ENCODE measurements at places on chromosomes 1 and 21.

DNA sequence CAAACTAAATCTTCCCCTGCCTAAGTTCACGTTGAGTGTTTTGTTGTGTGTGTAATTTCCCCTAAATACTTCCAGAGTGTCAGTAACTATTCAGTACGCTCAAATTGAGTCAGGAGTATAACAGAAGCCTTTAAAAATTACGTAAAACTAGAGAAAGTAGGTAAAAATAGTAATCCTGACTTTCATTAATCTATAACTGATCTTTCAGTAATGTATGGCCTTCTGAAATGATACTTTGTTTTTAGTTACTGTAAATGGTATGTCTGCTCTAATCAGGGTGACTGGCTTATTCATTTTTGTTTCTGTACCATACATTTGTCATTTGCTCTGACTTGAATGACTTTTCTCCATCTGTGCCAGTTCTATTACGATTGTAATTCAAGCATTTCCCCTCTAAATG lies 29.4 kb downstream of the MIER1 start:
- no peak for DNase-seq

DNA sequence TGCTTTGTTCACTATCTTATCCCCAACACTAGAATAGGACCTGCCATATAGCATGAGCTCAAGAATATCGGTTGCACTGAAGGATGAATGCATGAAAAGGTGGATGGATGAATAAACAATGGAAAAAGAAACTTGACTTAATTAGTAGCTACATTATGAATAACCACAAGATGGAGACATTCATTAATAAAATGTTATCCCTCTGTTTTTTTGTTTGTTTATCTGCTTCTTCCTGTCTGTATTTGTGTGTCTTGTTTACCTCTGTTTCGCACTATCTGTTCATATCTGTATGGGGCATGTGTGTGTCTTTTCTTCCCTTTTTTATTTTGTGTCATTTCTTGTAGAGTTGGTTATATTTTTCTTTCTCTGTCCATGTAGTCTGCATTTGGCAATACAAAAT lies 1.1 kb upstream of the OR14I1 start:
- DNase-seq = no peak

GRCh38 chr1:150150133-150151021 lies 661 bp downstream of the PLEKHO1 start:
- no peak for DNase-seq

DNA sequence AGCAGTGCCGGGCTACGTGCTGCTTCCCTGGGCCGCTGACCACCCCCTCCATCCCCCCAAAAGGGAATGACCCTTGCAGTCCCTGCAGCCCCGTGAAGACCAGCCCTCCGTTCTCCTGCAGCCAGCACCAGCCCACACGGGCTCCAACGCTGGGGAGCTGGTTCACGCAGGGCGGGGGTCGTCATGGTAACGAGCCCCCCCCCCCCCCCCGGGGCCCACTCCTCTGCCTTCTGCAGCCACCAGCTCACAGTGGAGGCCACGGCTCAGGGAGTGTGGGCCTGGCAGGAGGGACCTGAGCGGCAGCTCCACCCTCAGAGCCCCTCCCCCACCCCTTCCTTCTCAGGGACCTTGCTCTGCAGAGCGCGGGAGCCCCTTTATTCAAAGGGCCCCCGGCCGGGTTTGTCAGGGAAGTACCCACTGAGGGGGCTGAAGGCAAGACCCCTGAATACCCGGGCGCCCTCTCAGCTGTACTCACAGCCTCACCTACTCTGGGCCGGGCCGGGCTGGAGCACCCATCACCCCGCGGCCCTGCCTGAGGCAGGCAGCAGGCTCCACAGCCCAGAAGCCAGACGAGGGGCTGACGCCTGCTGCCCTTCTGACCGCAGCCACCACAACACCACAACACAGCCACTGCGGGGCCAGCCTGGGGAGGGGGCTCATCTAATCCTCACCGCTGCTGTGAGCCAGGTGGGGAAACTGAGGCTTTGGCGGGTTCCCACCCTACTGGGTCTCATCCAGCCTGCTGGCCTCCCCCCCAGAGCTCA lies 12.6 kb downstream of the MEGF6 start:
- no peak for DNase-seq

DNA sequence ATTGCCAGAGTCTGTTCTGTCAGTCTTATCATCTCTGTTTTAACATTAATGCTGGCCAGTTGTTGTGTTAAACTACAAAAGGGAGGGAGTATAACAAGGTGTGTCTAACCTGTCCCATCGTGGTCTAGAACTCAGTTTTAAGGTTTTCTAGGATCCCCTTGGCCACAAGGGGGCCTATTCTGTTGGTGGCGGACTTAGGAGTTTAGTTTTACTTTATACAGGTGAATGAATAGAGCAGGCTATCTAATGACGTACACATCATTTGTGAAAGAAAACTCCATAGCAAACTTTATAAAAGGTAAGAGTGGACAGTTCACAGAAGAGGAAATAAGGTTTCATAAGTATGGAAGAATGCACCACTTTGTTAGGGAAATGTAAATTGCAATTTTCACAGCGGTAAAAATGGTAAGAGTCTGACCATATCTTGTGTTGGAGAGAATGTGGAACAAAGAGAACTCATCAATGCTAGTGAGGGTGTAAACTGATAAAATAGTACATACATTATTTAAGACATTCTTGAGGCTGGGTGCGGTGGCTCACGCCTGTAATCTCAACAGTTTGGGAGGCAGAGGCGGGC lies 2.5 kb upstream of the ATF6 start:
- no peak for DNase-seq

DNA sequence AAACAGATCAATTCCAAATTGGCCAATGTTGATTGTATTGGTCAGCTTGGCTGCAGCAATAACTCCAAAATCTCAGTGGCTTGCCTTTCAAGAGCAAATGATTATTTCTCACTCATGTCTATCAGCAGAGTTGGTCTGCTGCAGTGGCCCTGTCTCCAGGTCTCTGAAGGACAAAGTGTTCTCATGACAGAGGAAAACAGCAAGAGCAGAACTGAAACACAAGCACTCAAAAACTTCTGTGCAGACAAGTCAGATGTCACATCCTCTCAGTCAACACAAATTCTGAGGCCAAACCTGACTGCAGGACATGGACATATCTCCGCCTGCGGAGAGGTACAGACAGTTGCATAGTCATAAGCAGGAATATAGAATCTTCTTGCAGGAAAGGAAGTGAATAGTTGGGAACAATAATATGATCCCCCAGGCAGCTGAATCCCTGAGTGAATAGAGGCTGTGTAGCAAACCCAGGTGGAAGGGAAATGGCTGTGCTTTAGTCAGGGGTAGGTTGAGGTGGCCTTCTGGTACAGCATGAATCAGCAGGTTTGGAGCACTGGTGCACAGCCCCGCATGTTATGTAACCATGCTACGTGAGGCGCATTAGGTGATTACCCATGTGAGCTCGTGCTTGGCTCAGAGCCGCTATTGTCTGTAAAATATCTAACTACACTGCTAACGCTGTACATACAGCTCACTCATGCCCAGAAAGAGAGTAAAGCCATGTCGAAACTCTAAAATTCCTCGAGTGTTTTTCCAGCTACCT lies 17.1 kb upstream of the UBE2U start:
- no peak for DNase-seq

GRCh38 chr1:48182439-48182838 lies 40.1 kb upstream of the SLC5A9 start:
- DNase-seq = peak; percentile 98

DNA sequence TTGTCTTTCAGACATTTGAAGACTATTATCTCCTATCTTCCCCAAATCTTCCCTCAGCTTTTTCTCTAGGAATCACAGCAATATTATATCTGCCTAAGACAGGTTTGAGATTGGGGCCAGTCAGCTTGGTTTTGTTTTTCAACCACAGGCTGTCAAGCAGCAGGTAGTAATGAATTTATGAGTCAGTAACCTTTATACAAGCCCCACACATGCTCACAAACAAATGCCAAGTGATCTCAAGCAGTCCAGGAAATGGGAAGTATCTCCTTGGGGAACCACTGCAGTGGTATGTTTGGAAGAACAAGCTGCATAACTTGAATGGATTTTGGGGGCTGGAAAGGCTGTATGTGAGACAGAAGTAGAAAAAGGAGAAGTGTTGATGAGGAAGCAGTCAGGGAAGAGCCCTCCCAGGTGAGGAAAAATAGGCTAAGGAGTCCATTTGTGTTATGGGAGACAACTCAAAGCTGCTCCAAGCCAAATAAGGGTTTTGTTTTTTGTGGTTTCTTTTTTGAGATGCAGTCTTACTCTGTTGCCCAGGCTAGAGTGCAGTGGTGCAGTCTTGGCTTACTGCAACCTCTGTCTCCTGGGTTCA lies 2.1 kb downstream of the DHDDS start:
- DNase-seq = no peak

DNA sequence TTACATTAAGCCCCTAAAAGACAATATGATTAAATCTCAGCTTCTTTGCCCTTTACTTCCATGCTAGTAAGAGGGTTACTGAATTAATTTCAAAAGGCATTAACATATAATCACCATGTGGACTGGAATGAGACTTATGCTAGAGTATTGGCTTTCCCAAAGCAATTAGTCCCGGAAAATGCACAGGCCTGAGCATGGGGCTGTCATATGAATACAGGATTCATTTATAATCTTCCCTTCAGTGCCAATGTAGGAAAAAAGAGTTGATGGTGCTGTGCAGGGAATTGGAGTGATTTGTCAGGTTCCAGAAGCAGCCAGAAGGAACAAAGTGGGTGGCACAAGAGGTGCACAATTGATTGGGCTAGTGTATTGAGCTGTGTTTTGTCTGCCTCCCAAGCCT lies 199.0 kb upstream of the L1TD1 start:
- no peak for DNase-seq

GRCh38 chr1:156874572-156875340 lies 14.1 kb downstream of the NTRK1 start:
- no peak for DNase-seq

GRCh38 chr21:45290948-45291612 lies 3.4 kb upstream of the POFUT2 start:
- no peak for DNase-seq
